Aorta (tissue), 5 donors: ENCODE measurements at places on chromosomes 6 and 20.

- no peak for DNase-seq
These were observed 166.4 kb downstream of the ATXN1 start for GRCh38 chr6:16594849-16595248.

DNA sequence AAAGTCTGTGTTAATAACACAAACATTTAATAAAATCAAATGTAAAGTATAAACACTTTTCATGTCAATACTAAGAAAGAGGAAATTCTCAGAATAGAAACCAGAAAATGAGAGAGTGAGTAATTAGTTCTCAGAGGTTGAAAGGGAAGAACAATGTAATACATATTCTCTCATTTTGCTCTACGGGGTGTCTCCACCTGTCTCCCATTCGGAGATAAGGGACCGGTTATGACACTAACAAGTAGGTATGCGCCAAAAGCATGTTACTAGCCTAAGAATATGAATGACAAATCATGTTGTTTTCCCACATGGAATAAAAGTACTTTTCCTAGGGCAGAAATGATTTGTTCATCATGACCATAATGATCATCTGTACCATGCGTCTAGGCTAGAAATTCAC is 35.6 kb upstream of the PRELID3B start:
- DNase-seq: no peak

DNA sequence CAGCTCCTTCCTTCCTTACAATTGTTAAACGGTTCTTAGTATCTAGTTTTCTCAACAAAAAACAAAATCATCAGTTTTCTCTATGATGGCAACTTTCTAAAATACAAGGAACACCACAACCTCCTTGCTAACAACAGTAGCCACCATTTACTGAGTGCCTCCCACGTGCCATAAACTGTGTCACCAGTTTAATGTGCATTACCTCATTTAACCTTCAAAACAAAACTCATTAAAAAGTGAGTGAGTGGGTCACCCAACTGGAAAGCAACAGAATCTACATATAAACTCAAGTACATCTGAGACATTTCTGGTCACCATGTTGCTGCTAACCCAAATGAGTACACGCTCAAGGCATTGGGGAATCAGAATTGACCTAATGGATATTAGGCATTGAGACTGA is 11.0 kb downstream of the RTN4IP1 start:
- no peak for DNase-seq

DNA sequence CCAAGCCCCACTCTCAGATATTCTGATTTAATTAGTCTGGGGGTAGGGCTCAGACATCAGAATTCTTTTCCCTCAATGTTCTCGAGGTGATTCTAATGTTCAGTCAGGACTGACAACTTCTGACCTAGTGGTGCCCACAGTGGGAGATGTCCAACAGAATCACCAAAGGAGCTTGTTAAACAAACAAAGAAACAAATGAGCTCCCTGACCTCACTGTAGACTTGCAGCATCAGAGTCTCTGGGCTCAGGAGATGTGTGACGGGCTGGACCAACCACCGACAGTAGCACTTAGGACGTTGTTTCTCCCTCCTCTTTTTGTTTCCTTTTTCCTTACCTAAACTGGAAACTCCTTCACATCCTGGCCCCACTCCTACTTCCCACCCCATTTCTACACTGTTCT is 49.3 kb downstream of the CLIC5 start:
- DNase-seq: no peak

GRCh38 chr6:150478656-150479545 is 110.1 kb downstream of the IYD start:
- no peak for DNase-seq

- peak; percentile 55 for DNase-seq
These were observed 892 bp downstream of the REPS1 start for GRCh38 chr6:138987080-138987642.

DNA sequence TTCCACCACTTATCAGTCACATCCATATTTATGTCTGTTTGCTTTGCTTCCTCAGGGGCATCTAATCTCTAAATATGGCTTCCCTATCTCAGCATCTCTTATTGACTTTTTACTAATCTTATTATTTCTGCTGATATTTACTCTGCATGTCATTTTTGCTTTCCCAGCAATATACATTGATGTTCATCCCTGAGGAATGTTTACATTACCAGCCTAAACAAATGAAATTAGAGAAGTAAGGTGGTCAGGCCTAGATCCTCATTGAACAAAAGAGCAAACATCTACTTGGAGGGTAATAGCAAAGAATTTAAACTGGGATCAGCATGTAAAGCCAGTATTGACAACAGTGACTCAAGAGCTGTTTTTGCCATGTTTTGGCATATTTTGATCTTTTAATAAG is 546.4 kb downstream of the MMUT start:
- no peak for DNase-seq

GRCh38 chr20:15673206-15673605 is 900.0 kb downstream of the KIF16B start:
- no peak for DNase-seq

DNA sequence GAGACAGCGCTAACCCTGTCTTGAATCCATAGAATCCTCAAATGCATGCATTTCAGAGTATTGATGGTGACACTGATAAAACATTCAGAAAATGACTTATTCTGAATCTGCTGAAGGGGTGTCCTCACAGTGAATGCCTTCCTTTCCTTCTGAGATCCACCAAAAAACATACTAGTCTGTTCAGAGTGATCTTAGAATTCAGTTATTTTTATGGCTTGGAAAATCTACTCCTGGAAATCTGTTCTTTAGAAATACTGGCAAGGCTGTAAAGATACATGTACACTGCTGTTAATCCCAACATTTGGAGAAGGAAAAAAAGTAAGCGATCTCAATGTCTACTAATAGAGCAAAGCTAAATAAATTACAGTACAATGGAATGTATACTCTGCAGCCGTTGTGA is 672.6 kb upstream of the AGPAT4 start:
- DNase-seq: no peak

DNA sequence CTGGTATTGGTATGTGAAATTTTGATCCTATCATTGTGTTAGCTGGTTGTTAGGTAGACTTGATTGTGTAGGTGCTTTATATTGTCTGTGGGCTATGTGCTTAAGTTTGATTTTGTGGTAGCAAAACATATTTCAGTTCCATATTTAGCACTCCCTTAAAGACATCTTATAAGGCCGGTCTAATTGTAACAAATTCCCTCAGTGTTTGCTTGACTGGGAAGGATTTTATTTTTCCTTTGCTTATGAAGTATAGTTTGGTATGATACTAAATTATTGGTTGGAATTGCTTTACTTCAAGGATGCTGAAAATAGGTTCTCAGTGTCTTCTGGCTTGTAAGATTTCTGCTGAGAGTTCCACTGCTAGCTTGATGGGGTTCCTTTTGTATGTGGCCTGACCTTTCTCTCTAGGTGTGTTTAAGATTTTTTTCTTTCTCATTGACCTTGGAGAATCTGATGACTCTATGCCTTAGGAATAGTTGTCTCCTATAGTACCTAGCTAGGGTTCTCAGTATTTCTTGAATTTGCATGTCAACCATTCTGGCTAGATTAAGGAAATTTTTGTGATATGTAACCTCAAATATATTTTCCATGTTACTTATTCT is 20.1 kb downstream of the CENPW start:
- no peak for DNase-seq
